ENCODE measurements at places on chromosomes 2 and 18.

DNA sequence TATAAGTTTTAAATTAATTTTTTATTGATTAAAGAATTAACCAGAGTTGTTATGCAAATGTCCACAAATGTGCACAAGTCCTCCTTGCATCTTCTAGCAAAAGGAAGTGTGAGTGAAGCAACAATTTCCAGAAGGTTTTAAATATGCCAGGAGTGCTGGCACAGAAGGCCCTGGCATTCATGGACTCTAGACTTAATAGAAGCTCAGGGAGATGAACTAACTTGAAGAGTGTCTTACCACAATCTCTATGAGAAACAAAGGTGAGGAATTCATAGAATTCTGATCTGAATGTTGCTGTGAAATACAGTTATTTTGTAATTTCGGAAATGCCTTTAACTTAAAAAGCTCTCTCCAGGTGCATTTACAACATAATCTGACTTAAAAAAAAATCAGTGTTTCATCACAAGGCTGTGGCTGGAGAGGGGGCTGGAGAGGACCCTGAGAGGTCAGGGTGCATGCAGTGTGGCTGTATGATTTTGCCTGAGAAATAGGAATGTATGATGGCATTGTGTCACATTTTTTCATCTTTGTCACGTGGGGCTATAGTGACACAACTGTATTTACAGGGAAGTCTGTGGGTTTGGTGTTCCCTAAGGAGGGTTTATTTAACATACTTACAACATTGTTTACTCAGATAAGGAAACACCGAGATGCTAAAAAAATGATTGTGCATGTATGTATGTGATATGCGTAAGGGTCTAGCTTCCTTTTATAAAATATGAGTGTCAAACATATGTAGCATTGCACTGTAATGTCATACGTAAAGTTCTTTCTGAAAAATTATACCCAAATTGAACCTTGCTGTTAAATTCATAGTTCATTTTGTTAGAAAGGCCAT, 66.2 kb downstream of the MAP4K4 start:
- no peak for DNase-seq

DNA sequence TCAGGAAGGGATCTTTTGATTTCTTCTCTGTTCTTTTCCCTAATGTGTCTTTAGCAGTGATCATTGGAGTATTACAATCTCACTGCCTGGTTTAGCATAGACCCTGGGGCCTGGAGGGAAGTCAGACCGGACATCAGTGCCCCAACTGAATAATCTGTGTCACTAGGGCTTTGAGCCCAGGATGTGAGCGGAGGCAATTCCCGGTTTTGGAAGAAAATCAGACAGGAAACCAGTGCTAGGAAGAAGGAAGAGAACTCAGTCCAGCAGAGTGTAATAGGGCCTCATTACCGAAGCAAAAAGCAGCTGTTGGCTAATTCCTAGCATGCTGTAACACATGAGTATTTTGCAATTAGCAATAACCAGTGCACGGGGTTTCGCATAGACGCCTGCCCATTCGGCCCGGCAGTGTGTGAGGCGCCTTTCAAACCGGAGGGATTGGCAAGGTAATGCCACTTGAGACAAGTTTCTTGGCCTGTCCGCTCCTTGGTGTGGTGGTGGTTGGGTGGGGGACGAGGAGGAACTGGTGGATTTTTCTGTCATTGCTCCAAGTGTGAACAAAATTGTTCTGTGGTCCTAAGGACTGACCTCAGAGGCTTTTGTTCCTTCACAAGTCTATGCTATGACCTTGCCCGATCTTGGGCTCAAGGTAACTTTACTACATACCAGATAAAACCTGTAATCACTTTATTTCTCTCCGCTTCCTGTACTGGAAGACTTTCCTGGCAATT, 2.8 kb downstream of the FOSL2 start:
- DNase-seq: peak; percentile 70

GRCh38 chr18:23453680-23454058, 582 bp downstream of the RIOK3 start:
- DNase-seq: no peak

- DNase-seq: no peak
Observed at GRCh38 chr2:101161658-101162057, 10.5 kb upstream of the TBC1D8 start.

GRCh38 chr2:32862269-32863055, 84.3 kb upstream of the LTBP1 start:
- DNase-seq: no peak

DNA sequence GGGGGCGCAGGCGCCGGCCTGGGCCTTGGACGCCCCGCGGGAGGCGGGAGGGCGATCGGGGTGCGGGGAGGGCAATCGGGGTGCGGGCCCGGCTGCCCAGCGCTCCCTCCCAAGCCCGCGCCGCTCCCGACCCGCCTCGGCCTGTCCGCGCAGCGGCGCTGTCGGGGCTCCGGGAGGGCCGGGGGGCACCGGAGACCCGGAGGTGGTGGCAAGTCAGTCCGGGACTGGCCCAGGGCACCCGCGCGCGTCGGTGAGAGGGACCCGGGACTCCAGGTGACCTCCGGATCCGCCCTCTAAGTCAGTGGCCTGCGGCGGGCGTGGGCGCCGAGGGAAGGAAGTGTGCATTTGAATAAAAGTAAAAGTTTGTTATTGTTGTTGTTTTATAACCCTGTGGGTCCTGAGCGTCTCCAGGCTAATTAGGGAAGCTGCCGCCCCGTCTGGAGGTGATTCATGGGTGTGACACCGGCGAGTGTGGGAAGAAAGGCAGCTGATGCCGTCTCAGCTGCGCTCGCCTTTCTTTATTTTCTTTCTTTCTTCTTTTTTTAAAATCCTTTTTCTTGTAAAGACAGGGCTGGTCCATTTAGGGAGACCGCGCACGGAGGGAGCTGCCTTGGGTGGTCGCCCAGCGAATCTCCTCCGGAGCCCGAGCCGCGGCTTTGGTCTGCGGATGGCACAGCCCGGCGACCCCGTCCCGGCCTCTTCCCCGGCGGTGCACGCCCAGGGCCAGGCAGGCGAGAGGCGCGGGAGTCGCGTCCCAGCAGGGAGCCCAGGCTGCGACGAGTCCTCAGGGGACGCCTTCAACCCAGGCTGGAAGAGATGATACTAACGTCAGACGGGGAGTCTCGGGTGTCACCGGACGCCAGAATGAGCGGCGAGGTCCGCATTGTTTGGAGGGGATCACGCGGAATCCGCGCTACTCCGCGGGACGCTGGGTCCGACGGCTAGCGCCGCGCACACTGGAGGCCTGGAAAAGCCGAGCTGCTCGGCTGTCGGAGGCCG, 627 bp upstream of the CRACDL start:
- DNase-seq: no peak

DNA sequence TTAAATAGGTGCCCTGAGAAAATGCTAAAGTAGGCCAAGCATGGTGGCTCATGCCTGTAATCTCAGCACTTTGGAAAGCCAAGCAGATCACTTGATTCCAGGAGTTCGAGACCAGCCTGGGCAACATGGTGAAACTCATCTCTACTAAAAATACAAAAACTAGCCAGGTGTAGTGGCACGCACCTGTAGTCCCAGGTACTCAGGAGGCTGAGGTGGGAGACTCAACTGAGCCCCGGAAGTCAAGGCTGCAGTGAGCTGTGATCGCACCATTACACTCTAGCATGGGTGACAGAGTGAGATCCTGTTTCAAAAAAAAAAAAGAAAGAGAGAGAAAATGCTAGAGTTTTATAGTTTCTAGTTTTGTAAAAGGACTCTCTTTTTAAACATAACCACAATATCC, 12.0 kb downstream of the ANKRD44 start:
- no peak for DNase-seq

DNA sequence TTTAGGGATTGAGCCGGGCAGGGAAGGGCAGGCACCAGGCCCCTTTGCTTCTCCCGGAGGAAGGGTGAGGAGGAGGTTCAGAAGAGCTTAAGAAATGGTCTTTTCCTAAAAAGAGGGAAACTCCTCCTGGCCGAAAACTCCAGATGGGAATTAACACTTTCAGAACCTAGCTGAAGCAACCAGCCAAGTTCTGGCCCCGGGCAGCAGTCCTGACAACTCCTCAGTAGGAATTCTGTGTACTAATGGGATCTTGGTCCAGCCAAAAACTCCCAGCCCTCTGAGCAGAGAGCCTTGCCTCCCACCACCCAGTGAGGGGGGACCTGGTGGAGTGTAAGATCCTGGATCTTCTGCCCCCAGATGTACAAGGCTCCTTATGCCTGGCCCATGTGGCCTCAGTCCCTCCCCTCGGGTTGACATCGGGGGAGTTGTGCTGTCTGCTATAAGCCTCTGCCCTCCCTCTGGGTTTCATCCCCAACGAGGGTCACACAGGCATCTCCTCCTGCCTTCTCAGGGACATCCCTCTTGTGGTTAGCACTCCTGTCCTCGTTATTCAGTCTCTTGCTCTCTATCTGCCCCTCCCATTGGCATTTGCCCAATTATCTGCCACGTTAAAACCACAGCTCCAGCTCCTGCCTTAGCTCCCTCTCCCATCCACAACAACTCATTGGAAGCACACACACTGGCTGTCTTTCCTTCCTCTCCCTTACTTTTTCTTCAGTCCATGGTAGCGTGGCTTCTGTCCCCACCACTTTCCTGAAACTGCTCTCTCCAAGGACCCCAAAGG, 184.6 kb downstream of the CYP26B1 start:
- DNase-seq: no peak

DNA sequence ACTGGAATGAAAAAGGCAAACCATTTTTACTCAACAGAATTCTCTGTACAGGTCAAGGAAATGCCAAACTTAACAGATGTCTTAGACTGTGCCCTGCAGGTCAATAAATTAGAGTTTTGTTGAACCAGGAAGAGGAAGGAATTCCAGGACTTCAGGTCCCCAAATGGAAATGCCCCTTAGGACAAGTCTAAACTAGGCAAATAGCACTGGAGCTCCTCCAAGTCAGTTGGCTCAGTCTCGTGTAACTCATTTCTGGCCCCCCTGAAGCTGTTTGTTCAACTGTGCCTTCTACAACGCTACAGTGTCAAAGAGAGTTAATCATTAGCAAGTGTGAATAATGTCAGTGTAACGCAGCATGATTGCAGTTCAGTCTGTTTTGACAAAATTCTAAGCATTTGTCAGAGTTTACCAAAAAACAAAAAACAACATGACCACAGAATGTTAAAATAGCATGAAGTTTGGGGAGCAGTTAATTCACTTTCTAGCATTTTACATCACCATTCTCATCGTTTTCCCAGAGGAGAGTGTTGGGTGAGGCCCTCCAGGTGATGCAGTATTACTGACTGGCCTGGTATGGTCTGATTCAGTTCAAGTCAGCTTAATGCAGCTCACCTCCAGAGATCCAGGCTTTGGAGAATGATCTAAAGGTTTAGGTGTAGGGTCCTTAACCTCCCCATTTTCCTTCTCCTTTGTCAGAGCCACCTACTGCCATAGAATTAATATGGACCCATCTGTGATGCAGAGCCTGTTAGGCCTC, 108.1 kb downstream of the AQP4 start:
- no peak for DNase-seq

- DNase-seq: no peak
Observed at GRCh38 chr2:160474319-160474645, 19.3 kb downstream of the RBMS1 start.

GRCh38 chr18:23825496-23825895, 136.2 kb downstream of the LAMA3 start:
- DNase-seq: no peak

GRCh38 chr2:190459881-190460280, 51.7 kb downstream of the MFSD6 start:
- no peak for DNase-seq

DNA sequence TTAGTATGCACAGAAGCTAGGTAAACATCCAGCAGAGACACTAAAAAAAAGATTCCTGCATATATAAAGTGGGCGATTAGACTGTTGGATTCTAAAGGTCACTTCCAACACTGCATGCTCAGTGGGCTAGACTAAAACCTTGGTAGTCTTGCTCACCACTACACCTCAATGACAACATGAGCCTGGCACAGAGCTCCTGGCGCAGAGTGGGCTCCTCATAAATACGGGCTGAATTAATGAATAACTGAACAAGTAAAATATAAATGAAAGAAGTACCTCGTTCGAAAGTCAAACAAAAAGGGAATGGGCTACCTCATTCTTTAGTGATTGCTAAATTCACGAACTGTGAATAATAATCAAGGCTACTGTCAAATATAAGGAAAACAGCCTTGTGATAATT, 185.3 kb downstream of the STK39 start:
- no peak for DNase-seq

GRCh38 chr2:204971206-204971907, 426.1 kb downstream of the PARD3B start:
- DNase-seq: no peak

DNA sequence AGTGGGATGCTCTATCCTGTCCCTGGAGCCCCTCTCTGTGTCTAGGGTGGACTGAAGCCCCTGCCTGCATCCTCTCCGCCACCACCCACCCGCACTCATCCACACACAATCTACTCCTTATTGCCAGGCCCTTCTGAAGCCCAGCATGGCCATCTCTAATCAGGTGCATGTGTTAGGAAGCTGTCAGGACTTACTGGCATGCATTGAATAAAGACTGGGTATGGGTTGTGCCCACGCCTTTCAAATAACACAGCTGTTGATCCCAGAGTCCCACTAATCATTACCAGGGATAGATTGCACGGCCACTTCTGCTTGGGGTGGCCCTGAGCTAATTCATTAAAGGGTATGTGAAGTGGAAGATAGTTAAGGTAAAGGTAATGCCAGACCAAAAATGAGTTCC, 88.4 kb downstream of the CABLES1 start:
- DNase-seq: no peak

- no peak for DNase-seq
Observed at GRCh38 chr2:109711230-109712122, 82.6 kb upstream of the RGPD5 start.

GRCh38 chr18:22207021-22207758, 37.8 kb downstream of the GATA6 start:
- no peak for DNase-seq

DNA sequence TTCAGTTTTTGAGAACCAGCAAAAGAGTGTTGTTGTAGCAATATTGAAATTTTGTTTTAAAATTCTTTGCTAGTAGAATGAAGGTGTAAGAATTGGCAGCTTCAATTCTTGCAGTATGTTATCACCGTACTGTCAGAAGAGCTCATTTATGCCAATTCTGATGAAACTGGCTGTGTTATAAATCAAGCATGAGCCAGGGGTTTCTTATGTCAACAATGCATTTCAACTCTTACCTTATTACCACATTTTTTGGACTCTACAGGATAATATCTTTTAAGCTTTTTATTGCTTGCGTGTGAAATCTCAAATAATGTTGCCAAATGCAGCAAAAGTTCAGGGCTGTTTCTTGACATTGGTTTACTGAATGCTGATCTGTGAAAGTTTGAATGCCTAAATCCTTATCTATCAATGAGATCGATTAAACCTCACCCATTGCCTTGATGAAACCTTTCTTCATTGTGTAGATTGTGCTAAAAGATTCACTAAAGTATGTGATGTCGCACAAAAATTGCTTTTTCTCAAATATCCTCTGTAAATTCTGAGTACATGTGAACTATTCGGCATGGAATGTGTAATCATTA, 1389.3 kb upstream of the ZEB2 start:
- DNase-seq: no peak

GRCh38 chr2:81648370-81648769, 1343.8 kb upstream of the LRRTM1 start:
- DNase-seq: no peak

- DNase-seq: no peak
Observed at GRCh38 chr2:151289972-151290866, 751 bp upstream of the NMI start.

Measured in NCI-H446 treated with DMSO at 0.1 percent for 48 hours (cell line).